ENCODE measurements at places on chromosomes 16 and 17.

GRCh38 chr17:77429969-77430752 is 289.4 kb downstream of the SEC14L1 start:
- DNase-seq: peak; percentile 80

DNA sequence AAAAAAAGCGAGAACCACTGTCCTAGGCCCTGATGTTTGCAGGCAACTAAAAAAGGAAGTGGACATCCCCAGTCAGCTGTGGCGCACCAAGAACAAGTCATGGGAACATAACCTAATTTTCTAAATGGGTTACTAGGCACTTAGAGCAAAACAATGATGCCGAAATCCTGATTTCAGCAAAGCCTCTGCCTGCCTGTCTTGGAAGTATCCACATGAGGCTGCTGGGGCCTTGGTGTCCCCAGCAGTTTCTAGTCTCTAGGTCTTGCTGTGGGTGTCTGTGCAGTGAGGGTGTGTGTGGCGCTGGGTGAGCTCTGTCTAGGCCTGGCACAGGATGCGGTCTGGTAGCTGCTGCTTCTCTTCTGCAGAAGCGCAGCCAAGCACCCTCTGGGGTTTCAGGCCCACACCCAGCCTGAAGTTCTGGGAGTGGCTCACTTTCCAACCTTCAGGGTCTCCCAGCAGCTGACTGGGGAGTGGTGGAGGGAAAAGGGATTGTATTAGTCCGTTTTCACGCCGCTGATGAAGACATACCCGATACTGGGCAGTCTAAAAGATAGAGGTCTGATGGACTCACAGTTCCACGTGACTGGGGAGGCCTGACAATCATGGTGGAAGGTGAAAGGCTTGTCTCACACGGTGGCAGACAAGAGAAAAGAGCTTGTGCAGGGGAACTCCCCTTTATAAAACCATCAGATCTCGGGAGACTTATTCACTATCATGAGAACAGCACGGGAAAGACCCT is 21.1 kb downstream of the STH start:
- DNase-seq: no peak

- DNase-seq: no peak
These were observed 150.4 kb downstream of the WWOX start for GRCh38 chr16:78249832-78250231.

- DNase-seq: peak; percentile 16
These were observed 56.3 kb downstream of the IL21R start for GRCh38 chr16:27458258-27458657.

- DNase-seq: no peak
These were observed 201.3 kb upstream of the IRX3 start for GRCh38 chr16:54487933-54488332.

GRCh38 chr16:11494029-11494428 is 92.7 kb downstream of the LITAF start:
- no peak for DNase-seq

GRCh38 chr16:81431554-81432353 is 12.9 kb upstream of the CMIP start:
- peak; percentile 76 for DNase-seq

- no peak for DNase-seq
These were observed 19.9 kb upstream of the MRPS23 start for GRCh38 chr17:57869617-57870282.

DNA sequence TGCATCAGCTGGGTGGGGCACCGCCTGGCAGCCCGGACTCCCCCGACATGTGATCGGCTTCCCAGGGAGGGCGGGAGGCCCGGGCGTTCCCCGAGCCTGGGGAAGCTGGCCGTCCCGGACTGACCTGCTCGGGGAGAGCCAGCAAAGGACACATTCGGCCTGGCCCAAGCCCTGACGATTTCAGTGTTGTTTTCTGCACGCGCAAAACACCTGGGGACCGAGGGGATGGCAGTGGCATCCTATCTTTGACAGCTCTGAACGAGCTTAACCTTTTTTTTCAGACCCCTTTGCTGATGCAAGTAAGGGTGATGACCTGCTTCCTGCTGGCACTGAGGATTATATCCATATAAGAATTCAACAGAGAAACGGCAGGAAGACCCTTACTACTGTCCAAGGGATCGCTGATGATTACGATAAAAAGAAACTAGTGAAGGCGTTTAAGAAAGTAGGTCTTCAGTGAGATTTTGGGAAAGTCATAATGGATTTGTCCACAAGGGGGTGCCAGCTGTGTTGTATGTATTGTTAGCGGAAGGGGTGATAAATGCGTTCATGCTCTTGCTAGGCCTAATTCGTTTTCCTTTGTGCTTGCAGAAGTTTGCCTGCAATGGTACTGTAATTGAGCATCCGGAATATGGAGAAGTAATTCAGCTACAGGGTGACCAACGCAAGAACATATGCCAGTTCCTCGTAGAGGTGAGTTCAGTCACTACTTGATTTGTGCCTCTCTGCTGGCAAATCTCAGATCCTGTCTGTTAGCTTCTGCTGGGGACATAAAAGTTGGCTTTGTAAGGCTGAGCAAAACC is 1.0 kb downstream of the EIF1 start:
- DNase-seq: peak; percentile 87

DNA sequence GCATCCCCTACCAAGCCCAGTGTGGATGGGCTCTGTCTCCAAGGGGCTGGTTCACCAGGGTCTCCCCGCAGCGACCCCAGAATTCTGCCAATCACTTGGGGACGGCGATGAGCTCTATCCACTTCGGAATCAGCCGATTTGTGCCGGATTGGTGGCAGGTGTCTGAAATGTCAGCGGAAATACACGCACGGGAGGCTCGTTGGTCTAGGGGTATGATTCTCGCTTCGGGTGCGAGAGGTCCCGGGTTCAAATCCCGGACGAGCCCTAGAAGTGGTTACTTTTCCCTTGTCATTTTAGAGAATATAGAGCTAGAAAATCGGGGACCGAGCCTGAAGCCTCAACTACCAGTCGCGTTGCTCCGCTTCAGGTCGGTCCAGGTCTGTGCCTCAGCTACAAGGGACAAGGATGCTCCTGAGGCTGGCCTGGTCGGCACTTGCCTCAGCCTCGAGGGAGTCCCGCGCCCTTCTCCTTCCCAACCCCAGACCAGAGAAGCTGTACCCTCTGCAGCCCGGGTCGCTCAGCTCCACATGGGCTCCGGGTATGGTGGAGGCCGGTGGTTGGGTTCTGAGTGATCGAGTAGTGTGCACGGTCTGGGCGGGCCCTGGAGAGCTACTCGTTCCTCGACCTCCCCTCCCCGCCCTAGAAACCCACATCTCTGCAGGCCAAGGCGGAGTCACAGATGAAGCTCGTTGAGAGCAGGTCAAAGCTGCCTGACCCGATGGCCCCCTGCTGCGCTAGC is 16.0 kb upstream of the OR1F1 start:
- peak; percentile 76 for DNase-seq

All from OCI-M1 (cell line).